ENCODE measurements at places on chromosomes 2 and 18.

- DNase-seq = no peak
Measured at GRCh38 chr2:54652540-54652939, 70.9 kb upstream of the EML6 start.

DNA sequence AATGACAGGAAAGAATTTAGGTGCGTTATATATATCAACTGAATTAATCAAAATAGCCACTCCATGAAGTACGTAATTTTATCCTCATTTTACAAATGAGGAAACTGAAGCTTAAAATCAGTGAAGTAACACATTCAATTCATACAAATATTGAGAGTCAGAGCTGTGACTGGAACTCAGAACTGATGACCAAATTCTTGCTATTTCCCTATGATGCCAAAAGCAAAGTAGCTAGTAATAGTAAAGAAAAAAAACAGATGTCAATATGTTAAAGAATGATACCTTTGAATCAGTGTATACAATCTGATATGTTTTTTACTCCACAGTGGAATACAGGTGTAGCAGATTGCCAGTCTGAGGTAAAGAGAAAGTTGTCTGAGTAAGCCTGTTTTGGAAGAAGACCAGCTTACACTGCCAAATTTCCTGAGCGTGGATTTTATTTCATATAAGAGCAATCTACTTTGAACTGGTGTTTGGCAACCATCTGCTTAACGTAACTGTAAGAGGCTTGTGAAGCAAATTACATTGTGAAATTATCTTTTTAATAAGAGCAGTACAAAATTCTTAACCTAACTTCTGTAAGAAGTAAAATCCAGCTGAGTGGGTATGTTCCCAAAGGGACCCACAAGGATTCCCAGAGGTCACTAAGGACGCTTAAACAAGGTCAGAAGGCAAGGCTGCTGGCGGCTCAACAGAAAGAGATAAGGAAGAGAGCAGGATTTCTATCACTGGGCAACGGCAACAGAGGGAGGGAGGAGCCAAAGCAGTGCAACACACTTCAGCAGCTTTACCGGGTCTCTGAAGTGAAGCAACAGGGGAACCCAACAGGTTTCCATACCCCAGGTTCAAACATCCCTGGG, 85.6 kb downstream of the IKZF2 start:
- no peak for DNase-seq

DNA sequence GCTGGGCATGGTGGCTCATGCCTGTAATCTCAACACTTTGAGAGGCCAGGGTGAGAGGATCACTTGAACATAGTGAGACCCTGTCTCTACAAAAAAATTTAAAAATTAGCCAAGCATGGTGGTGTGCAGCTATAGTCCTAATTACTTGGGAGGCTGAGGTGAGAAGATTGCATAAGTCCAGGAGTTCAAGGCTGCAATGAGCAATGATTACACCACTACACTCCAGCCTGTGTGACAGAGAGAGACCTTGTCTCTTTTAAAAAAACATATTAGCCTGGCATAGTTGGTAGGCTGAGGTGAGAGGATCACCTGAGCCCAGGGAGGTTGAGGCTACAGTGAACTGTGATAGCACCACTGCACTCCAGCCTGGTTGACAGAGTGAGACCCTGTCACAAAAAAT, 13.7 kb downstream of the TRAPPC8 start:
- DNase-seq = no peak

- DNase-seq = no peak
Measured at GRCh38 chr2:199303728-199304177, 154.0 kb downstream of the SATB2 start.

DNA sequence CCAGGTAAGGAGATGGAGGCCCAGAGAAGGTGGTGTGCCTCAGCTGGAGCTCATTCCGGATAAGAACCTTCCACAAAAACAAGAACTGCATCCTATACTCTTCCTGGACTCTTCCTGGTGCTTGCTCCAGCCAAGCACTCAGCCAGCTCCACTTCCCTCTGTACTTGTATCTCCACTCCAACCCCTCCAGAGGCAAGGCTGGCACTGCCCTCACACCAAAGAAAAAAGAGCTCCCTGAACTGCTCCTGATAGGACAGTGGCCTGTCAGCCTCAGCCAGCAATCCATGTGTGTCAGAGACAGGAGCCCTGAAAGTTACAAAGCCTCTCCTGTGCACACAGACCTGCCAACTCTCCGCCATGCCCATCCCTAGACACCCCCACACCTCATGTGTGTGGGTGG, 248.1 kb downstream of the CELF4 start:
- DNase-seq = no peak

DNA sequence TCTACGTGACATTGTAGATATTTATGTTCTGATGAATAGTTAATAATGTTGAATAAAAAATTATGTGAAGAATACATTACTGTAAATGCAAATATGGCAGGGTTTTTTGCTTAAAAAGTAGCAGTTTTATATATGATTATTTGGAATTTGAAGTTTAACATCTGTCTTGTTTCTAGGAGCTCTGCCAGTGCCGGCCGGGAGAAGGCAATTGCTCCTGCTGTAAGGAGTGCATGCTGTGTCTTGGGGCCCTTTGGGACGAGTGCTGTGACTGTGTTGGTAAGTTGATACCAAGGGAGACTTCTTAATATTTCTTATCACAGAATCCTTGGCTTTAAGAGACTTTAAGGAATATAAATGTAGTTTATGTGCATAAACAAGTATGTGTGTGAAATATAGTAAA, 25.2 kb downstream of the TWSG1 start:
- DNase-seq = no peak

DNA sequence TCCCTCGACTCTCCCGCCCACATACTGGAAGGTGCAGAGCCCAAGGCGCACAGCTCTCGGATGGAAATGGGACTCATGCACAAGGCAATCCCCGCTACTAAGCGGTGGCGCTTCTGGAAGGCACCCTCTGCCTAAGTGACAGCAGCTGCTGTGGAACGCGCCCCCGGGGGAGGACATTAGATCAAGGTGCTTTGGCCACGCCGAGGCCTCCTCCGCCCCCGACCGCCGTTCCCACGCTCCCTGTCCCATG, 202 bp downstream of the MCEE start:
- DNase-seq = no peak

- DNase-seq = no peak
Measured at GRCh38 chr2:102119255-102119654, 23.3 kb upstream of the IL1R1 start.

- DNase-seq = no peak
Measured at GRCh38 chr18:45851161-45851925, 25.9 kb downstream of the SIGLEC15 start.

DNA sequence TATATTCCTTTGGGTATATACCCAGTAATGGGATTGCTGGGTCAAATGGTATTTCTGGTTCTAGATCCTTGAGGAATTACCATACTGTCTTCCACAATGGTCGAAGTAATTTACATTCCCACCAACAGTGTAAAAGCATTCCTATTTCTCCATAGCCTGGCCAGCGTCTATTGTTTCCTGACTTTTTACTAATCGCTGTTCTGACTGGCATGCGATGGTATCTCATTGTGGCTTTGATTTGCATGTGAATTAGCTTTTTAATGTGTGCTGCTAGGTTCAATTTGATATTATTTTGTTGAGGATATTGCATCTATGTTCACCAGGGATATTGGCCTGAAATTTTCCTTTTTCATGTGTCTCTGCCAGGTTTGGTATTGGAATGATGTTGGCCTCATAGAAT, 67.4 kb upstream of the VRK2 start:
- DNase-seq = no peak

DNA sequence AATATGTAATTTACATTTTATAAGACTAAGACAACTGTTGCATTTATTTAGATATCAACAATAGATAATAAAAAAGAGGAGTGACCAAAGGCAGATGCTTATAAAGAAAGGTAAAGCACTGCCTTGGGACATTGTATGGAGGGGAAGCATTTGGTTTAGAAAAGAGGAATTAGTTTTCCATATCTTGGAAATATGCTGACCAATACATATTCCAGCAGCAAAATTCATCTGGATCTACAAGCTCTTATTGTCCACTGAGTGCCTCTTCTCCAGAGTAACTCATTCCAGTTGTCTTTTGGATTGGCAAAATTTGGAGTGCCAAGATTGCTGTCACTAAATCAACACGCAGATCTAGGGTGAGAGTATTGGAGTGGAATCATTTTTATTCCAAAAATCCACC, 8.9 kb upstream of the VPS4B start:
- no peak for DNase-seq

DNA sequence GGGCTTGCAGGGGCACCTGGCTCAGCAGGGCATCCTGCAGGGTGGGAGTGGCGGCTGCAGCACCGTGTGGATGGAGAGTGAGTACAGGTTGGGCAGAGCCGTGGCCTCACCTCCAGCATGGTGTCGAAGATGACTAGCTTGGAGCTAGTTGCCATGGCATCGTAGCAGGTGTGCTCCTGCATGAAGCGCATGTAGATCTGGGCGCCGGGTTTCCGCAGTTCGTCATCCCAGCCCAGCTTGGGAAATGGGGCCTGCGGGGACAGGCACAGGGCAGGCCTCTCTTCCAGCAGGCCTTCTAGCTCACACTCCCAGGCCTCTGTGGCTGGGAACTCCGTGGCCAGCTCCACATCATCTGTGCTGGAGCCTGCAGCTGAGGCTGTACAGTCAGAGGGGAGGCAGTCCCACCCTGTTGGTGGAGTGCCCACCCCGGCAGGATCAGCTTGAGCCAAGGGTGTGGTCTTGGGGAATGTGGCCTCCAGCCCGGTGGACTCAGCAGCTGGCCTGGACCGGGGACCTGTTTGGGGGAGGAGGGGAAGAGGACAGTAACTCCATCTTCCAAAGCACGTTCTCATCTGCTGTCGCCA, 1.6 kb downstream of the PRKAG3 start:
- no peak for DNase-seq

- DNase-seq = no peak
Measured at GRCh38 chr2:118440404-118441098, 352.3 kb downstream of the INSIG2 start.

GRCh38 chr18:26479065-26479680, 69.2 kb downstream of the KCTD1 start:
- DNase-seq = no peak

DNA sequence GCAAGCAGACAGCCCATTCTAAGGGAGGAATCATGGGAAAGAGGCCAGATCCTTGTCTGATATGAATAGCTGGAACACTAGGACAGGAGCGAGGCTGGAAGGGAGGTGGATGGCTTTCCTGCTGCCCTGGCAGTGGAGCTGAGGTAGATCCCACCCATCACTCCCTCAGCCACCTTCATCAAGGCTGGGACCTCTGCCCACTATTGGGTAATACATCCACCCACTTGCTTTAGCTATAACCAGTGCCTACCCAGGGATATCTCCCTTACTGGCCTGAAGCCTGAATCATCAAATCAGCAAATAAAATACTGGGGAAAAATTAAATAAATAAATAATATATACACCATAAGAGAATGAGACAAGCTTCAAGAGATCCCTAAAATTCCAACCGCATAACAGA, 183.2 kb upstream of the KYNU start:
- no peak for DNase-seq

DNA sequence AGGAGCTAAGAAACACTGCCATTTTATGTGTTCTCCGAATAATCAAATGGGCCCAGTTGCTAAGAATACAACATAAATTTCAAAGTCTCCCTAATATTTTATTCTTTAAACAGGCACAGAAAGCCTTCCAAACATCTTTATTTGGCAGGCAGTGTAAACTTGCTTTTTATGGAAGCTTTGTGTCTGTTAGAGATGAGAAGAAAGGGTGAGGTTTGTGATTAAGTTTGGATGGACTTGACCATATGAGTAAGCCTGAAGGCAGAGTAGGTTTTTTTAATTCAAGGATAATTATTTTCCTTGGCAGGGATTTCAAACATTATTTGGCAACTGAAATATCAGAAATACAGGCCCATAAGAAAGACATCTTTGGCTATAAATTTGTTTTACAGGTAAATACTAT, 62.9 kb downstream of the COX7A2L start:
- no peak for DNase-seq

DNA sequence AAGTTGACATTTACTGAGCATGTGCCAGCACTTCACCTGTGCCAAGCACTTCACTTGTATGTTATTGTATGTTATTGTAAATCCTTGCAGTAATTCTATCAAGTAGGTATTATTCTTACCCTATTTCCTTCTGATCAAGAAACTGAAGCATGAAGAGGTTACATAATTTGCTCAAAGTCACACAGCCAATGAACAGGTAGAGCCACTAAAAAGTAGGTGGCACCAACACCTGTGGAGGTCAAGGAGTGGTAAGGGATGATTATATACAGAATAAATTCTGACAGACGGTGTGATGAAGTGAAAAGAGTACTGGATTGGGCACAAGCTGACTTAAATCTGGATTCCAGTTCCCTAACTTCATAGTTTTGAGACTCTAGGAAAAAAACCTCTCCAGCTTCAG, 71.0 kb downstream of the SPIRE1 start:
- DNase-seq = no peak

DNA sequence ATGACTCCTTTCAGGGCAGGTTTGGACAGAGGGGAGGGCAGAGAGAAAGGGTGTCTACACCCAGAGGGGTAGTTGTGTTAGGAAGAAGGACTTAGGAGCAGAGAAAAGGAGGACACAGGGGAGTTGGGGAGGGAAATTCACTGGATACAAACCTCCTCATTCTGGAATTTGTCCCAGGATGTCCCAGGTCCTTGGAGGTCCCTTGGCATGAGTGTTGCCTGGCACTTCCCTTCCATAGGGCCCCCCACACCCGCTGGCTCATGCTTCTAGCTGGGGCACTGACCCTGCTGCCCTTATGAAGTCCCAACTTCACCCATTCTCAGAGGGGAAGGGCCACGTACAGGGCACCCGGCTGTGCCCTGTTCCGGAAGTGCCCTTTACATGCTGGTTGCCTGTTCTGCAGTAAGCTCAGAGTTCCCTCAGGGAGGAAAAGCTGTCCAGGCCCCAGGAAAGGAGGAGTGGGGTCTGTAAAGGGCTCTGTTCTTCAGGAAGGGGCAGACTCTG, 93.6 kb upstream of the SMAD2 start:
- no peak for DNase-seq

- DNase-seq = no peak
Measured at GRCh38 chr2:160275656-160276055, 75.6 kb upstream of the ITGB6 start.

DNA sequence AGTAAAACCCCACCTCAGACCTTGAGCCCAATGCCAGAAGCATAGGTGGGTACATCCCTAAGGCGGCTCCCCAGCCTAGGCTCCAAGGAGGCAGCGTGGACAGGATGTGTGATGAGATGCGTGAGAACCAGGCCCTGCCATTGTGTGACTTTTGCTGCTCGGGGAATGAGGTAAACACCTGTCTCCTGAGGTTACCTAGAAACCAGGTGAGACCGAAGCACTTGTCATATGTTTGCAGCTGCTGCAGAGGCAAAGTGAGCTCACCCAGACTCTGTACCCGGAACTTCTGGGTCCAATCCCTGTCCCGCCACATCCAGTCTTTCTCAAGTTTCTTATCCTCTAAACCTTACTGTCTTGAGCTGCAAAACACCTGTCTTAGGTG, 3.4 kb downstream of the FBLN7 start:
- no peak for DNase-seq

- no peak for DNase-seq
Measured at GRCh38 chr2:133498662-133499585, 69.3 kb downstream of the NCKAP5 start.

GRCh38 chr18:45836242-45837205, 11.0 kb downstream of the SIGLEC15 start:
- DNase-seq = no peak

Data from activated naive CD4-positive, alpha-beta T cell treated with Interleukin-2 at 50 U/mL for 16 hours (primary cell).